ENCODE measurements at places on chromosomes 12 and 14. TPM values are rescaled to one million over a fixed set of nuclear protein-coding genes. Genes with fewer than 3 reads are reported as not detected.

GRCh38 chr14:56855891-56856461, 45.7 kb upstream of the OTX2 start:
- DNase-seq = no peak

DNA sequence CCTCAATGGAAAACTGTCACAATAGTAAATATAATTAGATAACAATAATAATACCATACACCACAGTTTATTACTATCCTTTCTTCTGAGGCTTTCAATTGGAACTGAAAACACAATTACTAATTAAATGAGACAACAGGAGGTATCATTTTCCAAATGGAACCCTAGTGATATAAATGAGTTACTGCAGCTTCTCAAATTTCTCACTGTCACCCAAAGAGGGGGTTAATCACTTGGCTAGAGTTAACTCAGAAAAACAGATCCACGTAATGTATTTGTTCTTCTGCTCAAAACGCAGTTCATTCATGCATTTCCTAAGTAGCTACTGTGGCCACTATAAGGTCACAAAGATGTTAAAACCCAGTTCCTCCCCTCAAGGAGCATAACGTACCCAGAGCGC, 120.9 kb upstream of the FOXN3 start:
- no peak for DNase-seq

DNA sequence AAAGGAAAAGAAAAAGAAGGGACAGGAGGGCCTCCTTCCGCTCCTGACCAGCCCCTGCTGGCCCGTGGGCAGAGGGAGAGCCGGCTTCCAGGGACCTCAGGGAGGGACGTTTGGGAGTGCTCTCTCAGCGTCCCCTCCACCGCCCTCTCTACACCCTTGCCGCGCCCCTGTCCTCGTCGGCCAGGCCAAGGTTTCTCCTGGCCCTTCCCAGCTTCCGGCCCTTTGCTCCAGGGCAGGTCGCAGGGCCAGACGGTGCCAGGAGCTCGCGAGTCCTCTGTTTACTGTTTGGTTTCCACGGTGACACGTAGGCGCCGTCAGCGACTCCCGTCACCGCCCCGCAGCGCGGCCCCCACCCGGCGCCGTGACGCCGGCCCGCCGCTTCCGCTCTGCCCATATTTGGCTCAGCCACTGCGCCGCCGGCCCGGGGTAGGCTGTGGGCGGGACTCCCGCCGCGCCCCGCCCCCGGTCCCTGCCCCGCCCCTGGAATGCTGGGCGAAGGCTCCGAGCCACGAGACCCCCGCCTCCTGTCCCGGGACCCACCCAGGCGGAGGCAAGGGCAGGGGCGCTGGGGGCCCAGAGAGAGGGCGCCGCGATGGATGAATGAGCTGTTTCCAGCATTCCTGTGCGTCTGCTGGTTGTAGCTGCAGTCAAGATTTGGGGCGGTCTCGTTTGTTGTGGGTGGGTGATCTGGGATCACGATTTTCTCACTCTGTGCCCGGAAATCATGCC, 15.5 kb downstream of the FOS start:
- DNase-seq = peak; percentile 94

GRCh38 chr12:65951697-65952096, 127.4 kb downstream of the HMGA2 start:
- DNase-seq = no peak

GRCh38 chr12:94649349-94650142, 811 bp downstream of the TMCC3 start:
- DNase-seq = peak; percentile 13

DNA sequence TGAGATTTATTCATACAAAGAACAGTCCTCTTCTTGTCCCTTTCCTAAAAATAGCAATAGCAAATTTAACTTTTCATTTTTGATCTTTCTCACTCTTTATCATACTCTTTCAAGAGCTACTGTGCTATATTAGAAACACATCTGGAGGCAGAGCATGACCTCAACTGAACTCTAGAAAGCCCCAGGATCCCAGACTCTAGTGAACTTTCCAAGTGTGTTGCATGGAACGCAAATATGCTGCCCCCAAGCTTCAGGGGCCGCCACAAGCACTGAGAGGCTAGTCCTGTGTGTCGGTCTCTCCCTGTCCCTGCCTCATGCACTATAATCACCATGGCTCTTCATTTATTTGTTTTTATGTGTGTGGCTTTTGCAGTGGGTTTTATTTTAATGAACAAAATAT, 38.7 kb upstream of the ZNF641 start:
- DNase-seq = no peak

DNA sequence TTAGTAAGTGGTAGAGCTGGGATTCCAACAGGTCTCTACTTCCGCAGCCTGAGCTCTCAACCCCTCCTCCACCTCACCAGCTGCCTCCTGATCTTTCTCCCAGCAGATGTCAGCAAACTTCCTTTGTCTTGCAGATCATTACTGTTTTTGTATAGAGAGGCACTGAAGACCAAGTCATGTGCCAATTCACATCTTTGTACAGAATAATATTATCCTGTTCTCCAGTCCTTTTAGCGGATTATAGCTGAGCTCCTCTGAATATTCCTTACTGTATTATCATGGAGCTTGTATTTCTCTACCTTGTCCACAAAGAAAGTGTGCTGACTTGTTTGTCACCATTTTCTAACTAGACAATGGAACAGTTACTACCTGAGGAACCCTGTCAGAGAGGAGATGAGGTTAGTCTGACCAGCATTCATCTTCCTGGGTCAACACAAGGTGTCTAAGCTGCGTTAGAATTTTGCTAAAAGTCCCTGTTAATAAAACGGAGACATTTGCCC, 142.3 kb upstream of the ARHGAP5 start:
- DNase-seq = no peak

- DNase-seq = no peak
These were observed 237.9 kb downstream of the IPO8 start for GRCh38 chr12:30457621-30458289.

GRCh38 chr14:88129306-88130056, 124.5 kb downstream of the GPR65 start:
- DNase-seq = peak; percentile 15

- DNase-seq = no peak
These were observed 234.0 kb upstream of the TBX3 start for GRCh38 chr12:114917953-114918352.

DNA sequence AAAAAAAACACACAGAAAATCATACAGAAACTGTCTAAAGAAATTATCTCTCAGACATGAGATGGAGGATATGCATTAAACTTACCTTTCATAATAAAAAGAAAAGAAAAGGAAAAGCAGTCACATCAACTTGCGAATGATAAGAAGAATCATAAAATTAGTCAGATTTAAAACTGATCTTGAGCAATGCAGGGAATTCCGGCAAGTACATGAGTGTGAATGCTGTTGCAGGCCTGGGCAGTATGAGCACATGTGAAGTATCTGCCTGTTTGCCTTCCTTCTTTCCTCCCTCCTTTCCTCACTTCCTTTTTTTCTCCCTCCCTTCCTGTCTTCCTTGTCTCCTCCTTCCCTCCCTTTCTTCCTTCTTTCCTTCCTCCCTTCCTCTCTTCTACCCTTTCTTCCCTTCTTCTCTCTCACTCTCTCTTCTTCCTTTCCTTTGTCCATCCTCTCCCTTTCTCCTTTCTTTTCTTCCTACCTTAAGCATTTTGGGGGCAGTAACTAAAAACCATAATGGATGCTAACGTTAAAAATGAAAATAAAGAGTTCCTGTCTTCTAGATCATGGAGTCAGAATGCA, 38.5 kb upstream of the SLC6A15 start:
- no peak for DNase-seq

GRCh38 chr12:48952691-48953090, 4.6 kb downstream of the ARF3 start:
- no peak for DNase-seq

GRCh38 chr12:18908191-18908590, 170.3 kb downstream of the CAPZA3 start:
- no peak for DNase-seq

- DNase-seq = no peak
These were observed 29.0 kb upstream of the LUM start for GRCh38 chr12:91140026-91140931.

GRCh38 chr14:78566859-78567172, 396.6 kb downstream of the NRXN3 start:
- no peak for DNase-seq

GRCh38 chr12:101743724-101744472, 4.6 kb upstream of the SYCP3 start:
- DNase-seq = peak; percentile 21

DNA sequence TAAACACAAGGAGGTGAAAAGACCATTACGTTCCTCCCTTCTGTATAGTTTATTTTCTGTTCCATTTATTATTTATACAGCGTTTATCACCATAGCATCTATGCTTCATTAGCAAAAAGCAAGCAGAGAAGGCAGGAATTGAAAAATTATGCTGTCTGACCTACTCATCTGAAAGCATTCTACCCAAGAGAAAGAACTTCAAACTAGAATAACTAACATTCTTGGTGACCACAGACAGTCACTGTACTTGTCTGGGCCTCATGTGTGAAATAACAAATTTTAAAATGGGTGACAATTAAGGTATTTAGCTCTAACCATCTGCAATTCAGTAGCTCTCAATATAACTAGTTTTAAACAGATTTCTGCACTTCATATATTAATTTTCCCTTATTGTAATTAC, 29.3 kb upstream of the PDE3A start:
- no peak for DNase-seq

DNA sequence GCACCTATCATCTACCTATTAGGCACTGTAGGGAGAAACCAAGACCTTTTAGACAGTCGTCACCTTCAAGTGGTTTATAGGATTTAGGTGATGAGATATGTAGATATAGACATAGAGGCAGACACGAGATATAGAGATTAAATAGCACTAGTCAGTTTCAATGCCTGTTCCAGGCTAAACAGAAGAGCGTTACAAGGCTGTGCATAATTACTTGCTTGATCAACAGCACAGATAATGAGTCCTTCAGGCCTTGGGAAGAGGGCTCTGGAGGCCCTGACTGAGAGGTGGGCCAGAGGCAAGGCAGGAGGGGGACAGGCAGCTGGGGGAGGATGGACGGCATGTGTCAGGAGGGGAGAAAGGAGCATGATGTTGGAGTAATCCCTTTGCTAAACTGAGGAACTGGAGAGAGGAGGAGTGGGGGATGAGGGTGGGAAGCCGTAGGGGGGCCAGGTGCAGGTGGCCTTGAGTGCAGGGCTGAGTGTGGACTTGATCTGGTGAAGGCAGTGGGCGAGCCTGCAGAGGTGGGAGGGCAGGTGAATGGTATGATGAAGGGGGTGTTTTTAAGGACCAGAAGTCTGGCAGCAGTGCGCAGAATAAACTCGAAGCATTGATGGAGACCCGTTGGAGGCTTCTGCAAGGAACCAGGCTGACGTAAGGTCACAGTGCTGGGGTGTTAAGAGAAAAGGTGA, 43.9 kb upstream of the ATP23 start:
- no peak for DNase-seq

DNA sequence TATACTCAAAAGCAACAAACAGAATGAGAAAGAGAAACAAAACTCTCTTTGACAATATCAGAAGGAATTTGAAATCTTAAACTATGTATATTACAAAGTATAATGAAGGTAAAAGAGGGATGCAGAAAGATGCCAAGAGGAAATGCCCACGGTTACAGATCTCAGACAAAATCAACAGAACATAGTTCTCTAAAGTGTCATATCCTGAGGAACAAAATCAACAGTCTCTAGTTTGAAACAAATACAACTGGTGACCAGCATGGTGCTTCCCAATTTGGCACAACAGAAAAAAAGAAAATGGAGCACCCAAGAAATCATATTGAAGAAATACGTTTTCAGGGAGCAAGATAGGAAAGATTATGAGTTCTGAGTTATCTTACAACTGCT, 116.5 kb downstream of the METTL25 start:
- DNase-seq = no peak

- DNase-seq = no peak
These were observed 115.7 kb downstream of the PLXNC1 start for GRCh38 chr12:94263905-94264561.

GRCh38 chr12:93387780-93388179, 10.1 kb downstream of the NUDT4 start:
- DNase-seq = peak; percentile 71

DNA sequence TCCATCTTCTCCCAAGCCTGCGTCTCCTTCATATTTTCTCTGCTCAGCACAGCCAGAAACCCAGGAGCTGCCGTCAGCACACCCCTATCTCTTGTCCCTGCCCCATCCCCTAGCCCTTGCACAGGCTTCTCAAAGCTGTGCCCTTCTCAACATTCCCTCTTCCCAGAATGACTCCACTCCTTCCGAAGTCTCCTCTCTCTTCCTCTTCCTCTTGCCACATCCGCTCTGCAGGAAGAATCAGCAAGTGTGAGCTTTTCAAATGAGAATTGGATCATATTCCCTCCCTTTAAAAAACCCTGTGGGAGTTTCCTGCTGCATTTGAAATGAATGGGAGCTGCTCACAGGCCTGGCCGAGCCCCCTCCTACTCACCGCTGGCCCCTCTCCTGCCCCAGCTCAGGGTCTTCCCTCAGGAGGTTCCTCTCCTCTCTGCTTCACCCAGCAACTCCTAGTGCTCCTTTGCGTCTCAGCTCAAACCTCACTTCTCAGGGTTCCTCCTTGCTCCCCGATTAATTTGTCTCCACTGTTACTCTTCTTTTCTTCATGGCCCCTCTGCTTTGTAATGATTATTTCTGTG, 528.5 kb upstream of the CCDC196 start:
- DNase-seq = no peak

- no peak for DNase-seq
These were observed 104.4 kb downstream of the PPM1A start for GRCh38 chr14:60353420-60353819.

- no peak for DNase-seq
These were observed 690.9 kb upstream of the LMO3 start for GRCh38 chr12:17296882-17297281.

GRCh38 chr14:52862632-52863333, 71.4 kb upstream of the GNPNAT1 start:
- DNase-seq = no peak

GRCh38 chr12:11067514-11067913, 5.4 kb upstream of the TAS2R46 start:
- DNase-seq = no peak

- no peak for DNase-seq
These were observed 163.9 kb upstream of the FRMD6 start for GRCh38 chr14:51487848-51488247.

GRCh38 chr14:32028599-32028998, 48.5 kb upstream of the ARHGAP5 start:
- DNase-seq = no peak

DNA sequence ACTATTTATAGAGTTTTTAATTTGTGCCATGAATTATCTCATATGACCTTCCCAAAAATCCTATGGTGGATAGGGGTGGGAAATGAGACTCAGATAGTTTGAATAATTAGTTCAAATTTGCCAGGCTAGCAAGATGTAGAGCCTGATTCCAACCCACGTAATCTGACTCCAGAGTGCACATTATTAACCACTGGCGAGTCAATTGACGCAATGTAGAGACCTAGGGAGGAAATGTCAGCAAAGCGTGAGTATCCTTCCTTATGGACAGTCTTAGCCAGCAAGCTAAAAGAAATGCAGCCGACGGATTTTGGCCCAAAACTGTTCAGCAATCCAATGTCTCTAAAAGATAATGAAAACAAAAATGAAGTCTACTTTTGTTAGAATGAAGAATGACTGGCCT, 193.3 kb upstream of the KRR1 start:
- DNase-seq = no peak

Gene KLRB1
- total RNA-seq = 4.9 TPM

Gene WDR89
- 33.4 TPM for total RNA-seq

Gene RIPK3
- 6.5 TPM for total RNA-seq

Gene VPS33A
- total RNA-seq = 19.7 TPM

Gene OTX2
- total RNA-seq = not detected

Gene FAM90A1
- 0.13 TPM for total RNA-seq

Gene ALG10
- total RNA-seq = 22.8 TPM

Gene MORN3
- total RNA-seq = 1.1 TPM

Gene ANKS1B
- not detected for total RNA-seq

Gene NXPH4
- total RNA-seq = 0.41 TPM

Gene BICD1
- 13.2 TPM for total RNA-seq

Gene RGS6
- not detected for total RNA-seq

Gene GPR68
- 14.0 TPM for total RNA-seq

All from activated CD8-positive, alpha-beta T cell treated with anti-CD3 and anti-CD28 coated beads for 36 hours (primary cell).